ENCODE measurements at places on chromosomes 6 and 20.

DNA sequence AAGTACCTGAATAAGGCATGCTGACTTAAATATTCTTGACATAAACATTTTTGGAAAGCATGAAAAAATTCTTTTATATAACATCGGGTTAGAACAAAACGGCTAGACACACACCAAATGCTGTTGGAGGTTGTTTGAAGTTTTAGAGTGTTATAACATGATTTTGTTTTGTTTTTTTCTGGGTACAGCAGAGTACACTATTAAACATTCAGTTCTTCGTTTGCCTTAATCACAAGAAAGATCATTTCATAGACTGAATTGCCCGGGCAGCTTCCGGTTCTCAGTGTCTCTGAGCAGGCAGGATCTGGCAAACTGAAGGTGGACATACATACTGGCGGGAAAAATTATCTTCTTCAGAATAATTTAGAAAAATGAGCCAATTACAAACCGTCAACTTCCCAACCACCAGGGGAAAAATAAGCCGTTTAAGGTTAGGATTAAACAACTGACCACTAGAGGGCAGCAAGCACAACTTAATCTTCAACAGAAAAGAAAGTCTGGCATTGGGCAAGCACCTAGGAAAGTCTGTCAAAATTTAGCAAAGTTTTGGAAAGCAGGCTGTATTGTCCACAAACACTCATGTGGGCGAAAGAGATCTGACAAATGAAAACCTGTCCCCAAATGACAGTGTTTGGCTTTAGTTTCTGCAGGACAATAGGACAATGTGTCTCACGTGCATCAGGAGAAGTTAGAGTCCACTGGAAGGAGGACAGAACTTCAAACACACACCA, 15.0 kb downstream of the ZNF217 start:
- H3K4me1 ChIP-seq, result peaks cover 10% of the 10 kb centered on the region
- H3K36me3 ChIP-seq, result peaks cover 60% of the 10 kb centered on the region
- no peaks in the 10 kb centered on the region for H3K27me3 ChIP-seq
- peak; percentile 71 for DNase-seq

DNA sequence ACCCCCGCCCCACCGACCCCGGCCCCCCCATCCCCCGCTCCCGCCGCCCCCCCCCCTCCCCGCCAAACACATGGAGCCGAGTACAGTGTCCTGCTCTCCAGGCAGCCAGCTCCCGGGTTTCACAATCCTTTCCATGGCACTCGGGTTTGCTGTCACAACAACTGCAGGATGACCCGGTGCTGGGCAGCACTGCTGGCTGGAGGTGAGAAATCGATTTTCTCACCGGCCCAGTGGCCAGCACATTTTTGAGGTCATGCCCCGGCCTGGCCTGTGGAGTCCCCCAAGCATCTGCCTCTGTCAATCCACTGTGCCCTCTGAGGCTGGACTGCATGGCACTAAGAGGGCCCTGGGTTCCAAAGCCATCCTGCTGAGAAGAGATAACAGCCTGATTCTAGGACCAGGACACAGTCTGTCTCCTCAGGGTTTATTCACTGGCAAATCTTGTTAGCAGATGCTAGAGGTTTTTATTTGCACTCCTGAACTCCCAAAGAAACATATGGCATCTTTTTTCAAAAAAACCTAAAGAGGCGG, 129.5 kb downstream of the NFATC2 start:
- H3K27ac ChIP-seq, result no peak overlapping the region
- DNase-seq, result no peak
- H3K4me1 ChIP-seq, result peaks cover 4% of the 10 kb centered on the region
- no peak overlapping the region for H3K4me3 ChIP-seq

DNA sequence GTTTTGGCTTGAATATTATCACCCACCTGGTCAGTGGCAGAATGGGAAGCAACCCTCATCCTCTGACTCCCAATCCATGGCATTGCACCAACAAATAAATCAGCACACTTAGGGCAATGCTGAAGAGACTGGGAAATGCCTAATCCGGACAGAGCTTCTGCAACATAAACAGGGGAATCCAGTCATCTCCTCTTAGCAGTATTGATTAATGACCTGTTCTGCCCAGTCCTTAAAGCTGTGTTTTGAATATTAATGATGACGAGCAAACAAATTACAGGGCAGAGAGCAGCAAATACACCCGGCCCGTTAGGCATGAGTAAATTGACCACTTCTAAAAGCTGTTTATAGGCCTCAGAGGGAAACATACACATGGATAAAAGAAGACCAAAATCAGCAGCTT, 77.0 kb upstream of the B3GAT2 start:
- H3K27me3 ChIP-seq, result no peaks in the 10 kb centered on the region
- H3K36me3 ChIP-seq, result no peaks in the 10 kb centered on the region
- no peak overlapping the region for H3K4me3 ChIP-seq
- H3K4me1 ChIP-seq, result no peaks in the 10 kb centered on the region

- H3K4me3 ChIP-seq, result no peak overlapping the region
- DNase-seq, result no peak
- no peaks in the 10 kb centered on the region for H3K27me3 ChIP-seq
- no peak overlapping the region for H3K27ac ChIP-seq
These were observed 23.6 kb downstream of the BNIP5 start for GRCh38 chr6:36312854-36313648.

- H3K4me1 ChIP-seq, result no peaks in the 10 kb centered on the region
- H3K4me3 ChIP-seq, result no peak within 1 kb of the TSS
- no peaks in the 10 kb centered on the region for H3K36me3 ChIP-seq
- no peak for DNase-seq
These were observed at the start of gene C20orf202 for GRCh38 chr20:1202762-1203504. Gene C20orf202 (plus strand): TSS chr20:1203454. CDS start chr20:1203586, 132 bp downstream.

- H3K27ac ChIP-seq, result no peak overlapping the region
- no peaks in the 10 kb centered on the region for H3K27me3 ChIP-seq
- no peaks in the 10 kb centered on the region for H3K36me3 ChIP-seq
- DNase-seq, result no peak
- no peaks in the 10 kb centered on the region for H3K4me1 ChIP-seq
These were observed 410.5 kb upstream of the RNF217 start for GRCh38 chr6:124551711-124552233.

DNA sequence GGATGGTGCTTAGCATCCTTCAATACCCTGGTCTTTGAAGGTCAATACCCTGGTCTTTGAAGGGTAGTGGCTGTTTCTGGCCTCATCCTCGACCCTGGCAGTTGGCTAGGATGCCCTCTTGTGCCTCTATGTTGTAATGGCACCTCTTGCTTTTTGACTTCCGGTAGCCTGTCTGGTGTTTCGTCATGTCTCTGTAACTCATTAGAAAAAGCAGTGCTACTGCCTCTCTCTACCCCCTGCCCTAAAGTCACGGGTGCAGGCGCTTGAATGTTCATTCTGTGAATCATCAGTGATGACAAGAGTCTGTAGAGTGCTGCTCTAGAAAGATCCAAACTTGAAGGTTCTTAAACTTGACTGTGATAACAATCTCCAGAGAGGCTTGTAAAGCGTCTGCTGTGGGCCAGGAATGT, 28.3 kb downstream of the RSPO4 start:
- H3K27ac ChIP-seq, result no peak overlapping the region
- no peak for DNase-seq
- H3K27me3 ChIP-seq, result no peaks in the 10 kb centered on the region
- no peaks in the 10 kb centered on the region for H3K4me1 ChIP-seq

- DNase-seq, result no peak
- no peak overlapping the region for H3K4me3 ChIP-seq
- H3K27ac ChIP-seq, result no peak overlapping the region
- H3K27me3 ChIP-seq, result no peaks in the 10 kb centered on the region
- H3K36me3 ChIP-seq, result no peaks in the 10 kb centered on the region
These were observed 12.9 kb downstream of the THBS2 start for GRCh38 chr6:169240591-169241390.

GRCh38 chr6:93515736-93516135, 96.4 kb upstream of the EPHA7 start:
- H3K27me3 ChIP-seq, result no peaks in the 10 kb centered on the region
- H3K4me3 ChIP-seq, result no peak overlapping the region
- no peaks in the 10 kb centered on the region for H3K36me3 ChIP-seq
- DNase-seq, result no peak
- H3K27ac ChIP-seq, result no peak overlapping the region

- peaks cover 18% of the 10 kb centered on the region for H3K4me1 ChIP-seq
- no peaks in the 10 kb centered on the region for H3K27me3 ChIP-seq
- H3K27ac ChIP-seq, result peak overlapping the region; percentile 96
These were observed 534 bp downstream of the NANP start for GRCh38 chr20:25623225-25623735.

DNA sequence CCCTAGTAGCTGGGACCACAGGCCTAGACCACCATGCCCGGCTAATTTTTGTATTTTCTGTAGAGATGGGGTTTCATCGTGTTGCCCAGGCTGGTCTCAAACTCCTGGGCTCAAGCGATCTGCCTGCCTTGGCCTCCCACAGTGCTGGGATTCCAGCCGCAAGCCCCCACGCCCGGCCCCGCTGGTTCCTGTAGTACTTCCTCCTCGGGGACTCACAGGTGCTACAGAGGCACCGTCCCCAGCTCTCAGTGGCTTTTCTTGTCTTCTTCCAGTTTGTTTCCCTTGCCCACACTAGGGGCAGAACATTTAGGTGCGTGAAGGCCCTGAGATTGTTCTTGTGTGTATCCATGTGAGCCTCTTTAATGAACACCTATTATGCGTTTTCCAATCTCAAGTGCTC, 773 bp upstream of the ZBP1 start:
- no peak overlapping the region for H3K4me3 ChIP-seq
- peaks cover 4% of the 10 kb centered on the region for H3K27me3 ChIP-seq
- no peaks in the 10 kb centered on the region for H3K4me1 ChIP-seq
- H3K36me3 ChIP-seq, result no peaks in the 10 kb centered on the region
- DNase-seq, result no peak

- H3K27me3 ChIP-seq, result no peaks in the 10 kb centered on the region
- H3K27ac ChIP-seq, result peak overlapping the region; percentile 29
- H3K4me3 ChIP-seq, result no peak overlapping the region
- peaks cover 66% of the 10 kb centered on the region for H3K4me1 ChIP-seq
- DNase-seq, result peak; percentile 57
These were observed 20.9 kb downstream of the SCAF8 start for GRCh38 chr6:154754152-154754551.

GRCh38 chr6:135465307-135465706, 32.2 kb downstream of the AHI1 start:
- no peak overlapping the region for H3K4me3 ChIP-seq
- no peak for DNase-seq
- H3K27ac ChIP-seq, result no peak overlapping the region
- no peaks in the 10 kb centered on the region for H3K27me3 ChIP-seq
- H3K36me3 ChIP-seq, result peaks cover 15% of the 10 kb centered on the region
- H3K4me1 ChIP-seq, result no peaks in the 10 kb centered on the region

- H3K4me3 ChIP-seq, result no peak overlapping the region
- H3K27ac ChIP-seq, result no peak overlapping the region
- H3K36me3 ChIP-seq, result no peaks in the 10 kb centered on the region
- no peak for DNase-seq
These were observed 44.7 kb upstream of the LRRC1 start for GRCh38 chr6:53750052-53750650.

- H3K4me1 ChIP-seq, result no peaks in the 10 kb centered on the region
- no peaks in the 10 kb centered on the region for H3K27me3 ChIP-seq
- no peak overlapping the region for H3K27ac ChIP-seq
- no peak for DNase-seq
These were observed 60.6 kb upstream of the RIPOR2 start for GRCh38 chr6:24996269-24996836.

DNA sequence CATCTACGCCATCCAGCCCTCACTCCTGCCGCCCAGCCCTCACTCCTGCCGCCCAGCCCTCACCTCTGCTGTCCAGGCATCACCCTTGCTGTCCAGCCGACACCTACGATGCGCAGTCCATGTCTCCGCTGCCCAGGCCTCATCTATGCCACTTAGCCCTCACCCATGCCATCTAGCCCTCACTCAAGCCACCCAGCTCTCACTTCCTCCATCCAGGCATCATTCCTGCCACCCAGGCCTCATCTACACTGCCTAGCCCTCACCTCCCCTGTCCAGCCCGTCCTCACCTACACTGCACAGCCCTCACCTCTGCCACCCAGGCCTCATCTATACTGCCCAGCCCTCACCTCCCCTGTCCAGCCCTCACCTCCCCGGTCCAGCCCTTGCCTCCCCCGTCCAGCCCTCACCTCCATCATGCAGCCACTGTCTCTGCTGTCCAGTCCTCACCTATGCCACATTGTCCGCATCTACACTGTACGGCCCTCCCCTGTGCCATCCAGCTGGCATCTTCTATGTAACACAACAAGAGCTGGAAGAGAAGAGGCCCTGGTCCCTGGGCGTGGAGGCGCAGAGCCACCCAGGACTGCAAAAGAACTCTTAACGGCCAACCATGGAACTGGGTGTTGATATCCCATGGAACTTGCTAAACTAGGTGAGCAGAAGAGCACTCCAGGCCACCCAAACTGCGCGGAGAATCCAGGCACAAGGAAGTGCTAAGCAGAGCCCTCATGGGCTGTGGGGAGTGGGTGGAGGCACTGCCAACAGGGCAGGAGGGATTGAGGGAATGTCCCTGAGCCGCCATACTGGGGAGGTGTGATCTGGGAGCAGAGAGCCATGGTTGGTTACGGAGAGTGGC, 31.0 kb downstream of the RNASET2 start:
- H3K27me3 ChIP-seq, result no peaks in the 10 kb centered on the region
- no peak overlapping the region for H3K4me3 ChIP-seq
- no peaks in the 10 kb centered on the region for H3K4me1 ChIP-seq

- H3K27me3 ChIP-seq, result no peaks in the 10 kb centered on the region
- no peak overlapping the region for H3K27ac ChIP-seq
- DNase-seq, result no peak
These were observed 40.0 kb upstream of the CLDN20 start for GRCh38 chr6:155223646-155224451.

DNA sequence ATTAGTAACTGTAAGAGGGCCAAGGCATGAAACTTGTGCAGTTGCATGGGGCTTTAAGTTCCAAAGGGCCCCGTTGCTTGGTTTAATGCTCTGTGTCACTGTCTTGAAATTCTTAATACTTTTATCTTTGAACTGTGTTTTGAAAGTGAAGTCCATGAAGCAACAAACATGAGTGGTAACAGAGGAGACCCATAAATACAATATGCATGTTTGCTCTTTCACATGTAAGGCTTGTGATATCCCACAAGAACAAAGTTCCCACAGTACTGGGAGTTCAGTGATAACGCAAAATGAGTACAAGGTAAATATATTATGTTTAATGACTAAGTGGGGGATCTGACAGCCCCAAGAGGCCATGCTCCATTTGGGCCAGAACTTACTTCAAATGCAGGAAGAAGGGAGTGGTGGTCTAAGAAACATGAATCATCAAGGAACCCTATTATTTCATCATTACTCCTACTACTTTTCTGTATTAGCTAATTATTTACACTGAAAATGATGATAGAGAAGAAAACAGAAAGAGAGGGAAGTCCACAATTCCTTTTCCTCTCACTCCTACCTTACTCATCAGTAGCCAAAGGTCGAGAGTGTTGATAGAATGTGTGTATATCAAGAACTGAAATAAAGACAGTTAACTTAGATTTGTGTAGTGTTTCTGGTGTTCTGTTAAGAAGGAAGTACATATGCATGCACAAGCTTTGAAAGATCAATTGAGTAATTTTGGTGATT, 157.3 kb downstream of the PHF3 start:
- no peak overlapping the region for H3K27ac ChIP-seq
- H3K27me3 ChIP-seq, result peaks cover 5% of the 10 kb centered on the region
- no peak for DNase-seq
- H3K4me1 ChIP-seq, result no peaks in the 10 kb centered on the region

- H3K4me1 ChIP-seq, result no peaks in the 10 kb centered on the region
- no peak overlapping the region for H3K4me3 ChIP-seq
- peak; percentile 22 for DNase-seq
These were observed 87.5 kb downstream of the CRYBG1 start for GRCh38 chr6:106448000-106448426.

GRCh38 chr20:17443131-17443858, 87.9 kb downstream of the BFSP1 start:
- no peaks in the 10 kb centered on the region for H3K36me3 ChIP-seq
- H3K4me1 ChIP-seq, result no peaks in the 10 kb centered on the region
- DNase-seq, result no peak
- H3K27ac ChIP-seq, result no peak overlapping the region
- H3K27me3 ChIP-seq, result no peaks in the 10 kb centered on the region
- no peak overlapping the region for H3K4me3 ChIP-seq

Measured in adrenal gland (tissue), 19 donors.